ENCODE measurements at places on chromosomes 6 and 20.

GRCh38 chr6:141700819-141701218 is 431.9 kb upstream of the GJE1 start:
- no peak for DNase-seq

- DNase-seq = no peak
Observed at GRCh38 chr6:71509191-71510005, 220.8 kb downstream of the OGFRL1 start.

DNA sequence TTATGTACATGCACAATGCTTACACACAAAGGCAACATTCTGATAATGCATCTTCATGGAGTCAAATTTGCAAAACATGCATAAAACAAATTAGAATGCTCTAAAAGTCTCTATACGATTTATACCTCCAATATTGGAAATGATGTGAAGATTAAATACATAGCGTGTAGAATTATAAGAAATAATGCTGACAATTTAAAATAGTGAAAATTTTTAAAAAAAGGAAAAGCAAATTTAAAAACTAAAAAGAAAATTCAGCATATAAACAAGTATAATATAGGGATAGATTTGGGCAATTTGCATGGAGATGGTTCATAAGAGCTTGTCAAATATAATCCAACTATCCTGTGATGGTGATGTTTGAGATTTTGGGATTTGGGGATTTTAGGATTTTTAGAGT is 14.9 kb downstream of the TCF21 start:
- DNase-seq = no peak

- DNase-seq = no peak
Observed at GRCh38 chr6:14174226-14174625, 56.7 kb downstream of the CD83 start.

DNA sequence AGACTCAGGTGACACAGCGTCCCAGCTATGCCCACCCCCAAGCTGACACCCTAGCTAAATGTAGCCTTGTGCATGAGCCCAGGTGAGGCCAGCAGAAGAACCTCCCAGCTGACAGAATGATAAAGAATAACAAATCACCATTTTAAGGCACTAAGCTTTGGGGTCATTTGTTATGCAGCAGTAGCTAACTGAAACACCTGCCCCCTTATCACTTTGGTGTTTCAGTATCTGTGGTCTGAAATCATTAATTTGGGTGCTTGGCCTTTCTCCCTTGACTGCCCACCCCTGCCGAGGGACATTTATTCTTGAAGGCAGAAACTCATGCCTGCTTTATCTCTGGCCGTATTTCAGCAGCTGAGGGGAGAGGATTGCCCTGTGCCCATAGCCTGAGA is 30.0 kb downstream of the DACT2 start:
- no peak for DNase-seq

DNA sequence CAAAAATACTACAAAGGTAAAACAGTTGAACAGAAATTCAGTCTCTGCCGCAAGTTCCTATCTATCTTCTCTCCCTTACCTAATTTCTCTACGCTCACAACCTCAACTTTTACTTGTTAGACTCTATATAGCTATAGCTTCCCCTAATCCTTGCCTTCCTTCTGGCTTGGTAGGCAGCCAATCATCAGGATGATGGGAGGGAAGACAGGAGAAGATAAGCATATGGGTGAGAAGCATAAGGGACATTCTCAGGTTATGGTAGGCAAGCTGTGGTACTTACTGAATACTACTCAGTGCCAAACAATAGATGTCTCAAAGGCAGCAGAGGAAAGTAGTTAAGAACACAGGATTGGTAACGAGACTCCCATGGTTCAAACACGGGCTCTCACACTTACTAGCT is 7.8 kb downstream of the CCNC start:
- DNase-seq = no peak

GRCh38 chr6:24686946-24687345 is 20.1 kb downstream of the ACOT13 start:
- no peak for DNase-seq

GRCh38 chr6:89910902-89911240 is 16.6 kb downstream of the GJA10 start:
- no peak for DNase-seq

DNA sequence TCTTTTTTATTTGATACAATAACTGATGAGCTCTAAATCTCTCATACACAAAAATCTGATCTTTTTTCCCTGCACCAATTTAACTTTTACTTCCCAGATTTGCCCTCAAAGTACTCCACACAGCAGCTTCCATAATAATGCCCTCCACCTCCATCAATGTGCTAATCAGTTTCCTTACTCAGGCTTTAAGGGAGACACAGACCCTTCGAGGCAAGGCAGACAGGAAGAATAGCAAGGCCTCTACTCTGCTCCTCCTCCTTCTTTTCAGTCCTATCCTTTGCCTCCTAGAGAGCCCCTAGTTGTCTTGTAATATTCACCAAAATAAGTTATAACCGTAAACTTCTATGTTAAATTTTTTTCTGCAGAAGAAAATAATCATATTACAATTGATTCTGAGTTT is 444.9 kb upstream of the RNF217 start:
- no peak for DNase-seq

DNA sequence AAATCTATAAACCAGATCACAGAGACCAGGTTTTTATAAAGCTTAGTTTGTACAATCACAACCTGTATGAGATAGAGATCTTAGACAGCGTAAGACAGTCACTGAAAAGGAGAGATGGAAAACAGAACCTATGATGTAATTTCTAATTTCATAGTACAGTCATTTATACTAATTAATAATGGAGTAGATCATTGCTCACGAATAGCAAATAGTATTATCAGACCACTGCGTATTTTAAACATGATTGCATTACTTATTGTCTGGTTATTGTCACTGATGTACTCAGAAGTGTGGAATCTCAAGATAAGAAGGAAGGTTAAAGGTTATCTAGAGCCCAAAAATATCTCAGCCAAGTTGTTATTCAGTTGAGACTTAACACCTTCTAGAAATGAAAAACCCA is 115.6 kb downstream of the KHDC1L start:
- no peak for DNase-seq

GRCh38 chr6:90765895-90766294 is 179.0 kb upstream of the MAP3K7 start:
- DNase-seq = no peak
